ENCODE measurements at places on chromosomes 2 and 18. TPM values are rescaled to one million over a fixed set of nuclear protein-coding genes. Genes with fewer than 3 reads are reported as not detected.

The GYPC gene
- 77.1 TPM for total RNA-seq

DNA sequence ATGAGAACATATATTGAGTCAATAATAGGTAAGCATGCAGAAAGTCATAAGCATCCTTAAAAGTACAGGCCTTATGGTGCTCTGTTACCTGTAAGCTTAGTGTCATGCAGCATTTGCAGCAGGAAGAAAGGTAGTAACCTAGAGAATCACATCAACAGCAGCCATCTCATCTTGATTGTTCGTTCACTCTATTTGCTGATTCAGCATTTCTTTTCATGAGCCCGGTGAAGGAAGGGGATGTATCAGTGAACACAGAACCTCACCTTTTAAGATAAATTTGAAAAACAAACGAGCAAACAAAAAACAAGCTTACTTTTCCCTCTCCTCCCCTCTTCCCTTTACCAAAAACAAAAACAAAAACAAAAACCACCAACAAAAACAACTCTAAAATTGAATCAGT lies 89.9 kb downstream of the MIB1 start:
- DNase-seq: no peak

DNA sequence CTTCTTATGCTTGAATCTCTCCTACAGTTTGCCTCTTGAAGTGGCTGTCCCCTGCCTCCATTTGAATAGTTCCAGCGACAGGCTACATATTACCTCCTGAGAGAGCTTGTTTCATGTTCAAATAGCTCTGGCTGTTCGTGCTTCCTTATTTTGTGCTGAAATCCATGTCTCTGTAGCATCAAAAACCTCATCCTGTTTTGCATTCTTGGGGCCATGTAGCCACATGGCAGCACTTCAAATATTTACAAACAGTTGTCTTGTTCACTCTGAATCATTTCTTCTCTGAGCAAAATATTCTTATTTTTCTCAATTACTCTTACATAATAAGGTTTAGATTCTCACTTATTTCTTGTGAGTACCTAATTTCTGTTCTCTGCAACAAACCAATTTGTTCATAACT lies 1243.1 kb upstream of the NXPH2 start:
- DNase-seq: no peak

DNA sequence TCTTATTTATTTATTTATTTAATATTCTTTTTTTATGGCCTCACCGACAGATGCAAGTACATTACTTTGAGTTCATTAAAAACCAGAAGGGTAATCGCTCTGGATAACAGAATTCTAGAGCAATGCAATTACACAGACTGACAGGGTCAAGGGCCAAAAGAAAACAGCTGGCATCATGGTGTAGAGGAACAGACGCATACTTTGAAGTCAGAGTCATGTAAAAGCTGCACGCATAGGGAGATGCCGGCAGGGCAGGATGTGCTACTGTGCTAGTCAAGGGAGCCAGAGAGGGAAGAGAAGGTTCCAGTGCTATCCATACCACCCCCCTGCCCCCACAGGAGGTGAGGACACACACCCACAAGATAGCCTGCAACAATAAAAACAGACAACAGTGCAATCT lies 115.2 kb upstream of the TFCP2L1 start:
- no peak for DNase-seq

GRCh38 chr2:238895891-238896600 lies 48.2 kb downstream of the TWIST2 start:
- DNase-seq: peak; percentile 74

GRCh38 chr18:39072970-39073369 lies 1507.4 kb upstream of the CELF4 start:
- no peak for DNase-seq
